ENCODE measurements at places on chromosomes 1 and 21.

DNA sequence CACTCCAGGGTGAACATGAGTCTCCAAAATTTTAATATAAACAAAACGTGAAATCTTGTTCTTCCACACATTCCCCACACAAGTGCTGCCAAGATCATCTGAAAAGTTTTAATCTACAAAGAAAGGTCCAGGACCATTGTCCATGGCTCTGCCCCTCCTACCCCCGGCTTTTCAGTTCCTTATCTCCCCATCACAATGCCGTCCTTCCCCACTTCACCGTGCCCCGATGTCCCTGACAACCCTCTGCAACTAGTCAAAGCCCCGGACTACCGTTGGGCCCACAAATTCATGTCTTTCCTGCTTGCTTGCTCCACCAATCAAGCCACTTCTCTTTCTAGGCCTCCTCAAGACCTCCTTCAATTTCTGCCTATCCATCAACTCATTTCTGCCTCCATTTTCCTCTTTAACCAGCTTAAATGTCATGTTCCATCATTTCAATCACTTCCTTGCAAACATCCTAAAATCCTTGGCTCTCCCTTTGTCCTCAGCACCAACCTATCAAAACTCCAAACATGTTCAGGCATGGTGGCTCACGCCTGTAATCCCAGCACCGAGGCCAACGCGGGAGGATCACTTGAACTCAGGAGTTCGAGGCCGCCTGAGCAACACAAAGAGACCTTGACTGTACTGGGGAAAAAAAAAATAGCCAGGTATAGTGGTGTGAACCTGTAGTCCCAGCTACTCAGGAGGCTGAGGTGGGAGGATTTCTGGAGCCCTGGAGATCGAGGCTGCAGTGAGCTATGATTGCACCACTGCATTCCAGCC is 14.0 kb upstream of the BMP8B start:
- DNase-seq = no peak

DNA sequence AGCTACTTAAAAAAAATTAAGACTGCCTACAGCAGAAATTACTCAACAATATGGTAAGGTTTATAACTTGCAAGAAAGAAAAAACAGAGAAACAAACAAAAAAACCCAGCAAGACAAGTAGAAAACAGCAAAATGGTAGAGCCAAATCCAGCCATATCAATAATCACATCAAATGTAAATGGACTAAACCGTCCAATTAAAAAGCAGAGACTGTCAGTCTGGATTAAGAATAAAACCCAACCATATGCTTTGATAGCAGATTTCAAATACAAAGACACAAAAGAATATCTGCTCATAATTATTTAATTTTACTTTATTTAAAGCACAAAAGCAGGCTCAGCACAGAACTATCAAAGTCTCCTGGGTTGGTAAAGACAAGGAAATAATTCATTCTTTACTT is 17.5 kb downstream of the PACC1 start:
- no peak for DNase-seq

DNA sequence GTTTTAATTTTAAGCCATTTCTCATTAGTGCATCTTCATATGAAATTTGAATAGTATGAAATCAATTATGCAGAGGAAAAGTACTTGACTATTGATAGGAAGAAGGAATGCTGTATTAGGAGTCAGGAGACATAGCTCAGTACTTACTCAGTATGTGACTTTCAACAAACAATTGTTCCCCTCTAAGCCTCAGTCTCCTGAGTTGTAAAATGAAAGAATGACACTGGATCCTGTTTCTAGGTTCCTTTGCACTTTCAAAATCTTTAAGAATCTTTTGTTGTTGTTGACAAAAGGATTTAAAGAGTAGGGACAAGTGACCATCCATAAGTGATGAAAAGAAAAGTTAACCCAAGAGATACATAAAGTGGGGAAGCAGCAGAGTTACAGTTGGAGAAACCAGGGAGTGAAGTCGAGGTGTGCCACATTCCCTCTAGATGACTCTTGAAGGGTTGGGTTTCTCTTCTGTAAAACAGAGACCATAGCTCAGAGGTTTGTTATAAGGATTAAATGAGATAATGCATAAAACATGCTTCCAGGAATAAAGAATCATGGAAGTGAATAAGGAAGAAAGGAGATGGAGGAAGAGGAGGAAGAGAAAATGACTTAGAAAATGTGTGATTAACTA is 105.7 kb upstream of the KCNJ15 start:
- DNase-seq = no peak

DNA sequence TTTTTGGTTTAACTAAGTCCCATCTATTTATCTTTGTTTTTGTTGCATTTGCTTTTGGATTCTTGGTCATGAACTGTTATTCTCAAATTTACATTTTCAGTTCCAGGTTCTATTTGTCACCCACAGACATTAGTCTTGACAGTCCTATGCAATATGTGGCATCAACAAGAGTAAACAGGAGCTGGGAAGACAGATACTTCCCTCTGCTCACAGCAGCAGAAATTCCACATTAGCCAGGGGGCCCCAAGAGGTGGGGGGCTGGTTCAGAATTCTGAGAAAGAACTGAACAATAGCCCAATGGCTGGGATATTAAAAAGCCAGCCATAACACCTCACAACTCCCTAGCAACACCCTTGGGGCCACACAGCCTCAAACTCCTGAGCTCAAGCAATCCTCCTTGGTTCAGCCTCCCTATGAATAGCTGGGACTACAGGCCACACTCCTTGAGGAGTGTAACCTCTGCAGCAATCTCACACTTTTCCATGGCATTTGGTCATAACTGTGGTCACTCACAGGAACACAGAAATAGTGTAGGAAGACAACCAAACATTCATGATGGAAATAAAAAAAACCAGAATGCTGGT is 67.8 kb downstream of the ERG start:
- no peak for DNase-seq

DNA sequence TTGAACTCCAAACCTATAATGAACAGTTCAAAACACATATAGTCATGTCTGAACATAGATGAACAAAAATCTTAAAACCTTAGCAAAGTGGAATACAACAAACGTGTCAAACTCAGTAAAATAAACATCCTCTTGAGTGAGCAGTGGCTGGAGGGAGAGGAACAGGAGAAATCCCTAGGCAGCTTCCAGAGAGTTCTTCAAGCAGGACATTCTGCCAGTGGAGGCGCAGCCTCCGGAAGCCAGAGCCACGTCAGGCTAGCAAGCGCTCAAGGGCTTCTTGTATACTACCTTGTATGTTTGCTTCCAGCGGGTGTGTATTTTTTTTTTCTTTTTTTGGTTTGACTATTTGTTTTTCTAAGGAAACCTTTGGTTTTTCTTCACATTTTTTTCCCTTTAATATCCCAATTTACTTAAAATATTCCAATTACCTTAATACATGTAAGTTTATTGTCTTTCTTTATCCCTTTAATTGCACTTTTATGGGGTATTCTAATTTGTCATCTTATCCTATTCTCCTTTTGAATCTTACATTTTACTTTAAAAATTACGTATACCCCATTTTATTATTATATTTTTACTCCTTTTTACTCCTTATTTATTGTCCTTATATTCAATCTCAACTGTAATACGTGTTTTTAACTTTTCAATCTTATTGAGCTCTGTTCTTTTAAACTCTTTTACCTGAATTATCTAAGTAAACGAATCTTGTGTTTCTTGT is 42.0 kb downstream of the COLGALT2 start:
- no peak for DNase-seq

DNA sequence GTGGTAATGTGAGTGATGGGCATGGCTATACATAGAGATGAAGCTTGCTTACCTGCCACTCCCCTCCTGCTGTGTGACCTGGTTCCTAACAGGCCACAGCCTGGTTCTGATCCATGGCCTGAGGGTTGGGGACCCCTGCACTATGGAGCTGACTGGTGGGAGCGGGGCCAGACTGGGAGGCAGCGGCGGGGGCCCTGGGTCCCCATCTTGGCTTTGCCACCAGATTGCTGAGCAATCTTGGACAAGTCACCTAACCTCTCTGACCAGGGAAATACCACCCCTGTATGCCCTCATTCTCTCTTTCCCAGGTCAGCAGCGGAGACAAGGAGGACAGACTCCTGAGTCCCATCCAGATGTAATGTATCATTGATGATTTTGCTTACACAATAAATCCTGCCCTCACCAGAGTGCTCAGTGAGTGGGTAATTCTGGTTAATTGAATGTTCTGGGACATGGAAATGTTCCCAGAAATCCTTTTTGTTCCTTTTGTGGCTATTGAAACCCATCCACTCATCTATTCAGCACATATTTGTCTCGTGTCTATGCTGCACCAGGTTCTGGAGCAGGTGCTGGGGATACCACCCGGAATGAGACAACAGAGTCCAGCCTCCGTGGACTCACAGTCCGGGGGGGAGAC is 4.1 kb upstream of the ARHGEF10L start:
- DNase-seq = no peak

DNA sequence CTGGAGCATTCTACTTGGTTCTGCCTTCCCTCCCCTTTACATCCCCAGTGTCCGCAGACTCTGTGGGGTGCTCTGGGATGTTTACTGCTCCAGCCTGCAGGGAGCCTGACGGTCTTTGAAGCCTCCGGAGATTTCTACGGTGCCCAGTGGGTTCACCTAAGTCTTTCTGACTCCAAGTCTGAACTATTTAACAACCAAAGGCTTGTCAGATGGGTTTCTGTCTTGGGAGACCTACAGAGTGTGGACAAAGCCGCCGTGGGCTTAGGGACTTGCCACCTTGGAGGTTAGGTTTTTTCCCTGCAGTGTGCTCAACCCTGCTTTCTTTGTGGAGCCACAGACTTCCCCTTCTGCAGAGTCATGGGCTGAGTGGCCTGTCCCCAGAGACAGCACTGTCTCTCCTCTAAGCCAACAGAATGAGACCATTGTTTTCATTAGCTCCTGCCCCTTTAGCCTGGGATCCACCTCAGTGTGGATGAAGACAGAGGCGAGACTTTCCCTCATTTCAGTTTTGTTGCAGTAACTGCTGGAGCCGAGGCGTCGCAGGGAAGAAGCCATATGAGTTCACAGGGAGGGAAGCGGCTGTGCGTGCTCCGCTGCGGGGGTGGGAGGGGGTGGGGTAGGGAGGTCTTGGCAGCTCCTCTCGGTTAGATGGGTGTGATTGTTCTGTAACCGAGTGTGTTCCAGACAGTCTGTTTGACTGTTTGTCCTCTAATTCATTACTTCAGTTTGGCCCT is 120.7 kb downstream of the CNIH3 start:
- DNase-seq = no peak

- DNase-seq = no peak
These were observed 32.7 kb downstream of the TRIM11 start for GRCh38 chr1:228373681-228374571.
